Gastroesophageal sphincter (tissue), 4 donors: ENCODE measurements at places on chromosomes 1 and 21.

DNA sequence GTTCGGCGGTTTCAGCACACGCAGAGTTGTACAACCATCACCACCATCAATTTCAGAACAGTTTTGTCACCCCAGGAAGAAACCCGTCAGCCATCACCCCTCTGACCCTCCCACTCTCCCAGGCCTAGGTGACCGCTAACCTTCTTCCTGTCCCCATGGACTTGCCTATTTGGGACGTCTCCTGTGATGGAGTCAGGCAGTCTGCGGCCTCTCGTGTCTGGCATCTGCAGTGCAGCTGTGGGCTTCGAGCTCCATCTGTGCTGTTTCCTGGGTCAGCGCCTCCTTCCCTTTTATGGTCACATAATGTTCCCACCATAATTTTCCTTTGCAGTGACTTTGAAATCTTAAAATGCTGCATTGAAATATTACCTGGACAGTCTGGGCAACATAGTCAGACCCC, 24.4 kb downstream of the SLC45A1 start:
- ATAC-seq: no peak

GRCh38 chr1:21559788-21560567, 50.8 kb downstream of the ALPL start:
- no peak for ATAC-seq

- no peak for ATAC-seq
Measured at GRCh38 chr1:193256019-193256418, 69.6 kb upstream of the B3GALT2 start.

DNA sequence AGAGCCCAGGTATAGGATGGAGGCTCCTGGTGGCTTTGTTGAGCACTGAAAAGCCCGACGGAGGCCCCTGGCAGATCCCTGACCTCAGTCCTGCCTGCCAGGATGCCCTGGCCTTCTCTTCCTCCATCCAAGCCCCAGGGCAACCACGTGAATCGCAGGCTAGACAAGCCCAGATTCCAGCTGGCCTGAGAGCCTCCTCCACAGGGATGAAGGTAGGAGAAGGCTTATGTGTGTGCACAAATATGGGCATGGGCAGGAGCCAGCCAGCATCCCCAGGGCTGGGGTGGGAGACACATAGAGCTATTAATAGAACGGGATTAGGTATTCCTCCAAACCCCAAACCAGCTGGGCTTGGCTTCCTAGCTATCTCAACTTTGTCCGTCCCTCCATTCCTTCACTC, 4.0 kb upstream of the EXTL1 start:
- ATAC-seq: no peak

- ATAC-seq: peak; percentile 74
Measured at GRCh38 chr1:202122639-202123335, at the start of gene GPR37L1. GPR37L1 (plus strand) TSS chr1:202122917; CDS start chr1:202122964, 47 bp downstream.

DNA sequence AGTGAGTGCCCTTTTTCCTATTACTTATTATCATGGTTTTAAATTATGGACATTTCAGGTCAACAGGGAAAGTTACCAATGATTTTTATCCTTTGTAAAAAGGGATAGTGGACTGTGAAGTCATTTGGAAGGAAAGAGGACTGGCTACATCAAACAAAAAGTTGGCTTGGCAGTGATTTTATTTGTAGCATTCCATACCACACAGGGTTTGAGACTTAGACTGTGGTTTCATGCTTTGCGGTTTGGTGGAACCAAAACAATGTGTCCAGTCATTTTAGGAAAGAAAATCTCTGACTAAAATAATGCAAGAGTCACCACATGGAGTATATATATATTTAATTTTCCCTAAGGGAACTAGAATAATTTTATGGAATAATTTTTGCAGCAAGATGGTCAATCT, 239.5 kb downstream of the HMCN1 start:
- ATAC-seq: no peak

GRCh38 chr21:40852563-40852962, 5.6 kb upstream of the DSCAM start:
- ATAC-seq: no peak

DNA sequence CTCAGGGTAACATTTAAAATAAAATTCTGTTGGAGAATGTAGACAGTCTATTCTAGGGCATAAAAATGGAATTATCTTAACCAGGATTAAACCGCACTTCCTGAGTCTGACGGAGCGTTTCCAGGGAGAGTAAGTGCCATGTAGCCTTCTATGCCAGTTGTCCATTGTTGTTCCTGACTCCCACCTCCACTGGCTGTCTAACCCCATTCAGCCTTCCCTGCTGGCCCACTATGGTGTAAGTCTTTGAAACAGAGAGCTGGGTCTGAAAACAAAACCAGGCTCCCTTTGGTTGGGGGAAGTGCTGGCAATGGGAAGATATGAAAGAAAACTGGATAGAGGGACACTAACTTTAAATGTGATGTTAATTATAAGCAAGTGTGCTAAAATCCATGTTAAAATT, 71.2 kb upstream of the CNN3 start:
- ATAC-seq: no peak

DNA sequence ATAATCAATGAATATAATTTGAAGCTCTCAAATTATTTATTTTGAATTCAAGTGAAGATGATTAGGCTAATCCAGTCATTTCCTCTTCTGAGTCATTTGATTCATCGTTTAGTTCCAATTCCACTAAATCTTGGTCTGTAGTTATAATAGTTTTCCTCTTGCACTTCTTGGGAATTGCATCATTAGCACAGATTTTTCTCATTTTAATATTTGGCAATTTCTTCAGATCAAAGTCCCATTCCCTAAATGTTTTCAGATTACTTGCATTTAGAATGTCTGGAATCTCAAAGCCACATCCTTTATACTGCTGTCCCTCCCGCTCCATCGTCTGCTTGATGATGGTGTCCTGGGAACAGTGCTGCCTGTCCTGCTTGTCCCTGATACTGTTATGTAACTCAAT, 43.5 kb downstream of the MAST2 start:
- no peak for ATAC-seq

- no peak for ATAC-seq
Measured at GRCh38 chr1:192488058-192488457, 87.5 kb upstream of the RGS1 start.
